NCI-H446 treated with DMSO at 0.1 percent for 48 hours (cell line): ENCODE measurements at places on chromosomes 16 and 17.

GRCh38 chr16:12893050-12893750 lies 8.2 kb upstream of the SHISA9 start:
- no peak for DNase-seq

DNA sequence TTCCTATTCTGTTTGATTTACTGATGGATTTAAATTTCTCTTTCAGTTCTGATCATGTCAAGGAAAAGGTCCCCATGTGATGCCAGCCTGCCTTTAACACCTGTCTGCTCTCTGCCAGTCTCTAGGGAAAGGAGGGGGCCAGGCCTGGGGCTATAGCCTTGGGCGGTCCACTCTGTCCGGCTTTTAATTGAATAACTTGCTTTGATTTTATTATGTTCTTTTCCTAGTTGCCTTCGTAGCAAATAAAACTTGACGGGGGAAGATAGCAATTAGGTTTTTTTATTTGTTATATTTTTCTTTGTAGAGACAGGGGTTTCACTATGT lies 47.6 kb downstream of the ABAT start:
- no peak for DNase-seq

DNA sequence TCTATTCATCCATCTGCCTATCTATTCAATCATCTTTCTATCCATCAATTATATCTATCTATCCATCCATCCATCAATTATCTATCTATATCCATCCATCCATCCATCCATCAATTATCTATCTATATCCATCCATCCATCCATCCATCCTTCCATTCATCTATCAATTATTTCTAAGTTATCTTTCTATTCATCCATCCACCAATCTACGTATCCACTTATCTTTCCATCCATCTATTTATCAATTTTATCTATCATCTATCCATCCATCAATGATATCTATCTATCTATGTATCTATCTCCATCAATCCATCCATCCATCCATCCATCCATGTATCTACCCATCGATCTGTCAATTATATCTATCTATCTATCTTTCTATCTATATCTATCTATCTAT lies 158.4 kb upstream of the ZKSCAN2 start:
- DNase-seq, result no peak

GRCh38 chr16:29922326-29922725 lies 3.7 kb downstream of the KCTD13 start:
- no peak for DNase-seq

DNA sequence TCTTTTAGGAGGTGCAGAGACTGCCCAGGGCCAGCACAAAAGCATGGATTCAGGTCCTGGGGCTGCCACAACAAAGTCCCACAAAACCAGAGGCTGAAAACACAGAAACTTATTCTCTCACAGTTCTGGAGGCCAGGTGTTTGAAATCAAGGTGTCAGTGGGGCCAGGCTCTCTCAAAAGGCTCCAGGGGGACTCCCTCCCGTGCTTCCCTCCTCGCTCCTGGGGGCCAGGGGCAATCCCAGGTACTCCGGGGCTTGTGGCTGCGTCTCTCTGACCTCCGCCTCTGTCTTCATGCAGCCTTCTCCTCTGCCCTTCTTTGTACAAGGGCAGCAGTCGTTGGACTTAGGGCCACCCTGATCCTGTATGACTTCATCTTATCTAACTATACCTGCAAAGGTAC lies 8.3 kb upstream of the RBFOX3 start:
- DNase-seq, result no peak

DNA sequence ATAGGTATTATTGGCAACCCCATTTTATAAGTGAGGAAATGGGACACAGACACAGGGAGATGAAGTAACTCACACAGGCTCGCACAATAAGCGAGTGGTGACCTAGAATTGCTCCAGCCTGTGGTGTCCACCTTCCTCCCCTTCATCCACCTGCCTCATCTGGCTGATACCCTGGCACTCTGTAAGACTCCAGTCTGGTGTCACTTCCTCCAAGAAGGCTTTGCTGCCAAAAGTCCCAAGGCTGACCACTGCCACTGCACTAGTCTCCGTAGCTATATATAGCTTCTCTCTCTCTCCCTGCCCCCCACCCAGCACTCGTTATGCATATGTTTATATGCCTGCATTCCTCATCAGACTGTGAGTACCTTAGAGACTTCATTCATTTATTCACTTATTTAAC lies 66.1 kb upstream of the SREBF1 start:
- no peak for DNase-seq
